ENCODE measurements at places on chromosomes 3 and 15. TPM values are rescaled to one million over a fixed set of nuclear protein-coding genes. Genes with fewer than 3 reads are reported as not detected.

GRCh38 chr3:159126261-159127020 is 324.6 kb downstream of the MFSD1 start:
- DNase-seq: no peak

- DNase-seq: peak; percentile 55
Observed at GRCh38 chr3:189148081-189148507, 23.7 kb upstream of the TPRG1 start.

- peak; percentile 49 for DNase-seq
Observed at GRCh38 chr15:41417418-41418195, 712 bp downstream of the RTF1 start.

DNA sequence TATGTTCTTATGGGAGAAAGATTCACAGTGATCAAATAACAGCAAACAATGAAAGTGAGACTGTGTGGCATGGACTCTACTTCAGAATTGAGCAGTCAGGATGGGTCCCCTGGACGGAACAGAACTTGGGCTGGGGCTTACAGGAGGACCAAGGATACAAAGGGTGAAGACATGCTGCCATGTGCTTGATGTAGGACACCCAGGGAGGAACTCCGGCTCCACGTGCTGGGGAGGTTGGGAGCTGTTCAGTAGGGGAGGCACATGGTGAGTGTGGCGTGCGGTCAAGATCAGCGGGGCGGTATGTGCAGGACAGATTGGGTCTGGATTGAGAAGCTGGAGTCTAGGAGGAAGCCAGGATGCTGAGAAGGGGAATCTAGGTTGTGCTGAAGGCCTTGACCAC is 32.6 kb downstream of the PPCDC start:
- no peak for DNase-seq

- DNase-seq: no peak
Observed at GRCh38 chr3:194321693-194322640, 29.2 kb downstream of the CPN2 start.

DNA sequence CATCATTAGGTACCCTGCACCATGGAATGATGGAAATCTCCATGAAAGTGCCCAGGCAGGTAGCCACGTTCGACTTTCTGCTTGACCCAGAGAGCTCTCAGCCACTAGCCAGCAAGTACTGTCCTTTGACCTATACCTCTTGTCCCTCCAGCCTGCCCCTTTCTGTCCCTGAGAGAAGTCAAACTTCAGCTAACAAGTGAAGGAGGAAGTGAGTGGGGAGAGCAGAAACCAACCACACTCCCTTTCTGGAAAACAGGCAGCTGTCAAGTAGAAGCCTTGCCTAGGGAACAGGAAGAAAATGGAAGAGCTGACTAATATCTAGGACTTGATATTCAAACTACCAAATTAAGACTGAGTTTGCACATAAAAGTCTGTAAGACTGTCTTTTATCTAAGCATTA is 30.3 kb upstream of the FSTL1 start:
- no peak for DNase-seq

DNA sequence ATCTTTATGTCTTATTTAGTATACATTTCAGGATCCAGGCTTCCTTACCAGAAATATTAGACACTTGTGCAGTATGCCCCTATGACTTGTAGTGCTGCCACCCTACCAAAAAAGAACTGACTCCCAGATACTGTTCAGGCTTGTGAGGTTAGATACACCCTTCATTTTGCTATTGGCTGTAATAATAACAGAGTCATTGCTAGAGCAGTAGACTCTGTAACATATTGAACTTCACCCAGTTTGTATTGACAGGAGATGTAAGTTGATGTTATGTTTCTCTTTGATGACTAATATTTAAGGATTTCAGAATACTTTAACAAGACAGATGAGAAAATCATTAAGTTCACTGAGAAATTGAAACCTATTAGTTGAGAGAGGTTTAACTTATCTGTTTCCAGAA is 32.9 kb downstream of the RNF111 start:
- no peak for DNase-seq

GRCh38 chr3:120274739-120275167 is 10.3 kb downstream of the GPR156 start:
- peak; percentile 55 for DNase-seq

- no peak for DNase-seq
Observed at GRCh38 chr3:132210476-132211346, 106.5 kb upstream of the ACP3 start.

DNA sequence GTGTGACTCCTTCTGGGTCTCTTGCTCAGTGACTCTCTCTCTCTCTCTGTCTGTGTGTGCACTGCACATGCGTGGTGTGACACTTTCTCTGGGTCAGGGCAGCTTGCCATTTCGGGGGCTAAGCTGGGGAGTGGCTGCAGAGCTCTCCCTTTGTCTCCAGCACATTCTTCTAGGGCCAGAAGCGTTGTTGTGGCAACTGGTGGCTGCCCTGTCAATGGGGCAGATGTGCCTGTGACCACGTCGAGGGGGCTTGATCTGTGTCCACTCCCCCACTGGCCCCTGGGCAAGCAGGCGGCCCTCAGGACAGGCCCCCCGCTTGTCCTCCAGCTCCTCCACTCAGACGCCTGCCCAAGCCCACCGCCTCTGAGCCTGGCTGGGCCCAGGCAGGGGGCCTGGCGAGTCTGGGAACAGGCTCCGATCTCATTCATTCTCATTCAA is 67.8 kb downstream of the WNT7A start:
- DNase-seq: no peak

- peak; percentile 96 for DNase-seq
Observed at GRCh38 chr3:114899186-114899931, 247.7 kb downstream of the ZBTB20 start.

- no peak for DNase-seq
Observed at GRCh38 chr15:40114218-40114617, 5.5 kb upstream of the BMF start.

GRCh38 chr3:120559242-120560061 is 36.7 kb upstream of the NDUFB4 start:
- DNase-seq: peak; percentile 27

DNA sequence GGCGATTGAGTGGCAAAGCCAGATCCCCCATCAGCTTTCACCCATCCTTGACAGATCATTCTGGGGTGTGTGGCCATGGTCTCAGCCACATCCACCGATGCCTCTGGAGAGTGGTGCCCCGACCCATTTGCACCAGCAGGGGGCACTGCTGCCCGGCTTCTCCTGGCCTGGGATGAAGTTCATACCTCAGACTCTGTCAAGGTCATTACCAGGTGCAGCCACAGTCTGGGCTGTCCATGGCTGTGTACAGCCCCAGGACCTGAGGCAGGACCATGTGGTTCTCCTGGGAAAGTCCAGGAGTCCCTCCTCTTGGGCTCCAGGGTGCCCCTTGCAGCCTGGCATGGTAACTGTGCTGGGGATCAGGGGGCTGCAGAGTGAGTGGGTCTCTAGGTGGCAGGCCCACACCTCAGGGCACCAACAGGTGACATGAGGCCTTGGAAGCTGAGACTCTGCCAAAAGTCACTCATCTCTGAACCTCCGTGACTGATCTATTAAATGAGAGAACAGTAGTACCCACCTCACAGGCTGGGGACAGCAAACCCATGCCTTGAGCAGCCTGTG is 67.2 kb downstream of the CACNA2D2 start:
- peak; percentile 69 for DNase-seq

TMEM158 gene
- 0.26 TPM for total RNA-seq

SETD2 gene
- 35.3 TPM for total RNA-seq

GOLGA8T gene
- not detected for total RNA-seq

SLC2A2 gene
- not detected for total RNA-seq

TEX55 gene
- total RNA-seq: 0.10 TPM

A4GNT gene
- 0.16 TPM for total RNA-seq

Measured in SJCRH30 (cell line).